Bone marrow (tissue), 2 donors: ENCODE measurements at places on chromosomes 2 and 18.
A peak's percentile ranks its signal among the peaks of the same experiment; 100 is the strongest.

- DNase-seq = no peak
Measured at GRCh38 chr2:203682688-203683130, 23.7 kb upstream of the CD28 start.

GRCh38 chr2:69667805-69668382, 24.4 kb upstream of the AAK1 start:
- DNase-seq = no peak

GRCh38 chr18:72808680-72809079, 59.1 kb downstream of the NETO1 start:
- DNase-seq = no peak

GRCh38 chr2:67399144-67399543, 2.0 kb downstream of the ETAA1 start:
- no peak for DNase-seq

DNA sequence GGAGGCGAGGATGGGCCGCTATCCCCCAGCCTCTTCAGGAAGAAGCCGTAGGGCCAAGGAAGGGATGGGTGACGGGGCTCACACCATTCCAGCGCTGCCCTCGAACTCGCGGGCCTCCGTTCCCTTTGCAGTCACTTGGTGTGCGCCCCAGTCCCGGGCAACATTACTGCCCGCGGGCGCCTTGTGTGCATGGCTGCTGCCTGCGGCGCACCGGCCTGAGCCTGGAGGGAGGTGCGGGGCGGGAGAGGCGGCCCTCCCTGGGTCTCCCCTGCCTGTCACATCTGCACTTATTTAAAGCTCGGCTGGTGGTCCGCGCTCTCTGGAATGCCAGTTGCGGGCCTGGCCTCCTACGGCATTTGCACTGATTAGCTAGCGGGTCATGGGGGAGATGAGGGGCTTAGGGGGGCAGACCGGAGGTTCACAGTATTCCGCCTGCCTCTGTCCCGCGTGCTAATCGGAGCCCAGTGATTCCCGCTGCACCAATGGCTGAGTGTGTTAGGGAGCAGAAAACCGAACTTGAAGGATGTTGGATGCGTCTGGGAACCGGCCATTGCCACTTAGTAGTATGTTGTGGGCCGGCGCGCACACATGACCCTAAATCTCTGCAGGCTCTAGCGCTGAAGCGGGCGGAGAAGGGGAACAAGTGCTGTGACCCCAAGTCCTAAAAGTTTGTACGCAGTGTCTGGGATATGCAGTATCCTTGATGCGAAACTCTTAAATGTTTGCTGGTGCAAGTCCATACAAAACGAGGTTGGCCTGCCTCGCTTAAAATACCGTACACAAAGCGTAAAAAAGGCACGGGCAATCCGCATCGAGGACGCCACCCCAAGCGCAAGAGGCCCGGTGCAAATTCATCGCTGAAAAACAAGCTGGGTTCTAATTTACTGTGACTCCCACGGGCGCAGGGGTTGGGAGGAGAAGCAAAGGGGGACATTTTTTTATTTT, 161.2 kb upstream of the SIX2 start:
- no peak for DNase-seq

GRCh38 chr2:145587922-145588321, 1068.0 kb upstream of the ZEB2 start:
- DNase-seq = no peak

DNA sequence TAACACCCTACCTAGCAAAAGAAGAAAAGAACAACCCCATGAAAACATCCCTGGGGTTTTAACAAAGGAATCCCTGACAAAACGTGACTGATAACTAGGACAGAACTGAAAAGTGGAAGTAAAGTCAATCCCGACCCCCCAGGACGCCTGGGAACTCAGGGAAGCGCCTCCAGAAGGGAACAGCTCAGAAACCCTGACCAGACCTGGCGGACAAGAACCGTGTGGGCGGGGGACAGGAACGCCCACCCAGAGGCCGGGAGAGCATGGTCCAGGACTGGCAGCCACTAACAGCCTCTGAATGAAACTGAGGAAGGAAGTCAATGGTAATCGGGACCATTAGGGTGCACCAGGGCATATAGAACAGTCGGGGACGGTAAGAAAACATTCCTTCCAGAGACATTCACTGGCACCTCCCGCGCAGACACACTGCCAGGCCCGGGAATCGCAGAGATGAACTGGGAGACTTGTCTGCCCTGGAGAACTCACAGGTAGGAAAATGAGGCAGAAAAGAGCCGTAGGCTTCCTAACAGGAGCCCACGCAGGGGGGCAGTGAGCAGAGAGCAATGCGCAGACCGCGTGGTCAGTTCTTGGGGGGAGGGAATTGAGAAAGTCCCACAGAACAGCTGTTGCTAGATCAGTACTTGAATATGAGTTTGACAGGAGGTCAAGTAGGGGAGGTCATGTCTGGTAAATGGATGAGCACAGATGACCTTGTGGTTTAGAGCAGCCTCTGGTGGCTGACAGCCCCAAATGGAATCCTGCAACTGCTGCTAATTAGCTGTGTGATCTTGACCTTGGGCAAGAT, 1.3 kb upstream of the TBC1D8 start:
- peak; percentile 6 for DNase-seq

DNA sequence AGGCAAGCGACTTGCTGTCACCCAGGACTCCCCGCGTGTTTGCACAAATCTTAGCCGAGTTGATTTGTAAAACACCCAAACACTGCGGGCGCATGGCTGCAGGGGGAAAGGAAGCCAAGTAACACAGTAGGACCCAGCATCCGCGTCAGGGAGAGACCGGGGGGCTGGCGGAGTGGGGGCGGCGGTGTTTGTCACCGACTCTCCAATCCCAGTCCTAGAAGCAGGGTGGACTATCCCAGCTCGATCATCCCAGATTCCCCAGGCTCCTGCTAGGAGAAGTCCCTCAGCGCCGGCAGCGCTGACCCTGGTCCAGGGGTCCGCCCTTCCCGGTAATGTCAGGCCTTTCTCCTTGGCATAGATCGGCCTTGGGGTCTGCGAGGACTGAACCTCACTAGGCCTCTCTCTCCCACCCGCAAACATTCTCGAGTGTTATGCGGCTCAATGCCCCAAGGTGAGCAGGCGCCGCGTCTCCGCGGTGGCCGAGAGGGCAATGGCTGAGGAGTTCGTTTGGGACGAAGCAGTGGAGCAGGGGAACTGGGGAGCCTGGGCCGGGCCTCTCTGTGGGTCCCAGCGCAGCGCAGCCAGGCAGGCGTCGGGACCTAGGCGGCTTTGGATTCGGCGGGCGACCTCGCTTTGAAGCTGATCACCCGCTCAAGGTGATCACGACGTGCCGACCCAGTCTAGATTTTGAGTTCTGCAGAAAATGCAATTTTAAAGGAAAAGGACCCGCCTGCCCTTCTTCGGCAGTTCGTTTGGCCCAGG, 1.5 kb upstream of the GDF7 start:
- no peak for DNase-seq

DNA sequence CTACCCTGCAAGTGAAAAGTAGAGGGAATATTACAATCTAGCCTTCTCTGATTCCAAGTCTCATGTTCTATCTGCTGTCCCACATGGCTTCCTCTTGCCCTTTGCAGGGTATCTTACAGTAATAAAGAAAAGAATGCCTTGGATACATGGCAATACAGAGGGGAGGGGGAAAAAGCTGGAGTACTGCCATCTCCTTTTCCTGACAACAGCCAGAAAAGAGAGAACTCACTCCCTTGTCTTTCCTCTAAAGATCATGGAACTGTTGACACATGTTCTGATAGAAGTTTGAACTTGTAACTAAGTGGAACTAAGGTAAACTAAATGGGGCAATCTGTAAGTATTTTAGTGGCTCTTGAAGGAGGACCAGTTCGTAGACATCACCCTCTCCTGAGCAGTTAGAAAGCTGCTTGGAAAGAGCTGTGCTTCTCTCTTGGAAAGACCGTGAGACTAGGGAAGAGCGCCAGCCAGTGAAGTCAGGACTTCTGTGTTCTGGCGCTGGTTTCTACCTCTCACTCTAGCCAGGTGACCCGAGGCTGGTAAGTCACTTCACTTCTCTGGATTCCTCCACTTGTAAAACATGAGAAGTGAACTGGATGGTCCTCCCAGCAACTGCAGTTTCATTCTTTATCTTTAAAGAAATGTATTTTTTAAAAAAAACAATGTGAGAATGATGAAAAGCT, 242.3 kb upstream of the FOSL2 start:
- DNase-seq = no peak

DNA sequence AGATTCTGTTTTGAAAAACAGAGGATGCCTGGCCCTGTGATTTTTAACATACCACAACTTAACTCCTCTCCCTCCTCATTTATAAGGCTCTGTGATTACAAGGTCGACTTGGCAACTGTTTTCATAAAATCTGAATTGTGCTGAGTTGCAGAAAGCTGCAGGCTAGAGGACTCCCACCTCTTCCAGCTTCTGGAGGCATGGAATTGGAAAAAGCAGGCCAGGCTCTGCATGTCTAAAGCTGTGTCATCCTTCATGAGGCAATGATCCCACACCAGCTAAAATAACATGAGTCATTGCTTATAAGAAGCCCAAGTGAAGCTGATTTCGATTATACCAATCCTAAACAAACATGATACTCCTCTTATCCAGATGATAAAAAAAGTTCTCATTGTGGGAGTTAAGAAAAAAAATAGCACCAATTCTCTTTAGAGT, 11.7 kb downstream of the ARHGAP28 start:
- DNase-seq = no peak

DNA sequence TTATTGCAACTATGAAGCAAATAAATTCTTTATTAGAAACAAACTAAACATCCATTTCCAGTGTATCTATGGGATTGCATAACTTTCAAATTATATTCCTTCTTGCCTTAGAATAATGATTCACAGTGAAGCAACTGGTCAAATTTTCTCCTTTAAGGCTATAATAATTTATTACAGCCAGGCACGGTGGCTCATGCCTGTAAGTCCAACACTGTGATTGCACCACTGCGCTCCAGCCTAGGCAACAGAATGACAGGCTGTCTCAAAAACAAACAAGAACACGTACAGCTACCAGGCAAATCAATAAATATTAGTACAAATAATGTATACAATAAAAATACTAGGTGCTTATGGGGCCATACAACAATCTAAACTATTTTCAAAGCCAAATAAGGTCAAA, 1416.2 kb downstream of the LRP1B start:
- no peak for DNase-seq

- no peak for DNase-seq
Measured at GRCh38 chr18:45412577-45412976, 202.7 kb upstream of the SLC14A2 start.

GRCh38 chr18:63058521-63058920, 261.0 kb downstream of the BCL2 start:
- DNase-seq = no peak

GRCh38 chr18:43526426-43527145, 249.3 kb upstream of the SYT4 start:
- DNase-seq = no peak

GRCh38 chr18:52596748-52597435, 256.9 kb downstream of the DCC start:
- DNase-seq = no peak

- DNase-seq = no peak
Measured at GRCh38 chr2:107589079-107589491, 237.6 kb upstream of the RGPD4 start.

DNA sequence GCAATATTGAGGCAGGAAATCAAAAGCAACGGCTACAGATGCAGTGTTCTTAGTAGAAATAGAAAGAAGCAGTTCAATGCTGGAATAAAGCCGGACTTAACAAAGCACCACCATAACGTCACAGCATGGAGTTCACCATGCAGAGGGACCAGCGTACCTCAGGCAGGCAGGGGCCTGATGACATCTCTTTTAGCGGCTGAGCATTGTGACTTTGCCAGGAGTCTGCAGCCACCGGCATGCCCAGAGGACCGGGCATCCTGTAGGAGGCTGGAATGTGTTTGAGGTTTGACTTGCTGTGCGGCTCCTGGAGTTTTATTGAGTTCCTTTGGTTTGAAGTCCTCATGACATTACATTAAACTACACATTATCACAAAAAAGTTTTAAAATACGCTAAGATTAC, 139.8 kb downstream of the UXS1 start:
- DNase-seq = no peak

GRCh38 chr2:190666895-190667294, 18.0 kb downstream of the NAB1 start:
- no peak for DNase-seq

DNA sequence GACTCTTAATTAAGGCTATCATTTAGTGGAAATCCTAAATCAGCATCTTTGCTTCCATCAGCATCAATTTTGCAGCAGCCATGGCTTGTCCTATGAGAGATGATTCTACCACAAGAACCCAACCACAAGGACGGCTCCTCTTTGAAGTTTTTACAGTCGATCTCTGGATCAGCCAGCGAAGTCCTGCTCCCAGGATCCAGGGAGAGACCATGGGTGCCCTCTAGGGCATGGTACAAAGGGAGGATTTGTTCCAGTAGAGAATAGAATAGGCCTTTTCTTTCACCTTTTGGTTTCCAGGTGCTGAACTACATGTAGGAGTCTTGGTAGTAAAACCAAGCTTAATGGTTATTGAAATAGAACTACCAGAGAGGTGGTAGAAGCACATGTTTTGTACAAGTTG, 52.7 kb downstream of the TMEM200C start:
- no peak for DNase-seq

GRCh38 chr2:237465515-237466148, 21.4 kb upstream of the MLPH start:
- no peak for DNase-seq

GRCh38 chr18:9568186-9568585, 46.2 kb downstream of the PPP4R1 start:
- DNase-seq = no peak

GRCh38 chr2:217120429-217120828, 260.6 kb upstream of the TNP1 start:
- no peak for DNase-seq

GRCh38 chr2:102120261-102120660, 22.3 kb upstream of the IL1R1 start:
- no peak for DNase-seq

- DNase-seq = no peak
Measured at GRCh38 chr2:196703695-196704094, 64.2 kb downstream of the CCDC150 start.

DNA sequence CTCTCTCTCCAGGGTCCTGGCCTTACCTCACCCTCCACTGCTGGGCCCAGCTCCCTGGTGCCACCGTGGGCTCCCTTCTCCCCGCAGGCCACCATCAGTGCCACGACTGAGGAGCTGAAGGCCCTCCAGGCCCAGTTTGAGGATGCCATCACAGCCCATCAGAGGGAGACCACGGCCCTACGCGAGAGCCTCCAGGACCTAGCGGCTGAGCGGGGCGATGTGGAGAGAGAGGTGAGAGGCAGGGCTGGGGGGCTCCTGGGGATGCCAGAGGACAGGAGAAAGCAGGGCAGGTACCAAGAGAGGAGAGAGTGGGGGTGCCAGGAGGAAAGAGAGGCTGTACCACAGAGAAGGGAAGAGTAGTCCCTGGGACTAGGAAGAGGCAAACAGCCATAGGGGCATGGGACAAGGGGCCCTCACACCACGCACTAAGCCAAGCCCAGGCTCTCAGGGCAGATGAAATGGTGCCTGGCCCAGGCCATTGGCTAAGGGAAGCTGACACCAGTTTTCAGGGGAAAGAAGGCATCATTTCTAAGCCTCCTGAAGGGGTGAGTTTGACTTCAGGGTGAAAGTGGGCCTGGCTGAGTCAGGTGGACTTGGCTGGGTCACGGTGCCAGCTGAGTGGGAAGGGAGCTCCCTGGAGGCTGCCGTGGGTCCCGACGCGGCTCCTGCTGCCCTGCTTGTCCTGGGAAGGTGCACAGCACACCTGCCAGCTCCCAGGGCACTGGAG, 39.0 kb upstream of the SNED1 start:
- no peak for DNase-seq

GRCh38 chr2:148882051-148882450, 7.0 kb downstream of the KIF5C start:
- no peak for DNase-seq

GRCh38 chr2:134975281-134976009, 56.8 kb downstream of the CCNT2 start:
- no peak for DNase-seq
